ENCODE measurements at places on chromosomes 16 and 17. TPM values are rescaled to one million over a fixed set of nuclear protein-coding genes. Genes with fewer than 3 reads are reported as not detected.

Gene HBM
- not detected for total RNA-seq

Gene EVPLL
- total RNA-seq, result not detected

Gene NPIPB6
- 4.5 TPM for total RNA-seq

Gene ABCC3
- total RNA-seq, result 0.22 TPM

Gene KCNH4
- total RNA-seq, result not detected

- H3K27ac ChIP-seq, result no peak overlapping the region
- peaks cover 3% of the 10 kb centered on the region for H3K4me1 ChIP-seq
- H3K27me3 ChIP-seq, result no peaks in the 10 kb centered on the region
- H3K36me3 ChIP-seq, result no peaks in the 10 kb centered on the region
These were observed 29.7 kb downstream of the ARL4D start for GRCh38 chr17:43428524-43428923.

GRCh38 chr16:1877804-1878203, 5.8 kb upstream of the MEIOB start:
- H3K4me1 ChIP-seq, result no peaks in the 10 kb centered on the region
- no peaks in the 10 kb centered on the region for H3K36me3 ChIP-seq

DNA sequence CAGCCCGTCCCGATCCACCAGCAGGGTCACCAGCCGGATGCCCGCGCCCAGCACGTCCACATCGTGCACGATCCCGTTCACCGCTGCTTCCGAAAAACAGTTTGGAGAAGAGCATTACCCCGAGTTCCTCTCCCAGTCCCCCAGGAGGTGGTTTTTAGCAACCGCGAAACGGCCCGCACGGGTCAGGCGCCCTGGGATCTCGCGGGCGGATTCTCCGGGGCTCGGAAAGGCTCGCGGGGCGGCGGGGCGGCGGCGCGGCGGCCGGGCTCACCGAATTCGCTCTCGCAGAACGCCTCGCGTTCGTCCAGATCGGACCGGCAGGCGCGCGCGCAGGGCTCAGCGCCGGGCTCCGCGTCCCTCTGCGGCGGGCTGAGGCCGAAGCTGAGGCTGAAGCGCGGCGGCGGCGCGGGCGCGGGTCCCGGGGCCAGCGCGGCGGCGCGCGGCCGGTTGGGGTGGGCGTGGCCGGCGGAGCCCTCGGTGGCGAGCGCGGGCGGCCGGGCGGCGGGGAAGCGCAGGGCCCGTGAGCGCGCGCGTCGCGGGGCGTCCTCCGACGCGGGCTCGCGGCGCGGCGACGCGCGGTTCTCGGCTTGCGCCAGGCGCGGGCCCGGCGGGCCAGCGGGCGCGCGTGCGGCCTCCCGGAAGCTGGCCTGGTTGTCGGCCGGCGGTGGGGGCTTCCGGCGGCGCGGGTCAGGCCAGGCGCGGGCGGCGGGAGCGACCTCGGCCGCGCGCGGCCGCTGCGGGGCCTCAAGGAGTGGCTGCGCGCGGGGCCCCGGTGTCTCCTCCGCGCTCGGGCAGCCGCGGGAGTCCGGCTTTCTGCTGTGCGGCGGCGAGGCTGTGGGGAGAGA, 2.9 kb downstream of the C17orf58 start:
- H3K4me1 ChIP-seq, result peaks cover 4% of the 10 kb centered on the region
- DNase-seq, result peak; percentile 94
- no peaks in the 10 kb centered on the region for H3K36me3 ChIP-seq

DNA sequence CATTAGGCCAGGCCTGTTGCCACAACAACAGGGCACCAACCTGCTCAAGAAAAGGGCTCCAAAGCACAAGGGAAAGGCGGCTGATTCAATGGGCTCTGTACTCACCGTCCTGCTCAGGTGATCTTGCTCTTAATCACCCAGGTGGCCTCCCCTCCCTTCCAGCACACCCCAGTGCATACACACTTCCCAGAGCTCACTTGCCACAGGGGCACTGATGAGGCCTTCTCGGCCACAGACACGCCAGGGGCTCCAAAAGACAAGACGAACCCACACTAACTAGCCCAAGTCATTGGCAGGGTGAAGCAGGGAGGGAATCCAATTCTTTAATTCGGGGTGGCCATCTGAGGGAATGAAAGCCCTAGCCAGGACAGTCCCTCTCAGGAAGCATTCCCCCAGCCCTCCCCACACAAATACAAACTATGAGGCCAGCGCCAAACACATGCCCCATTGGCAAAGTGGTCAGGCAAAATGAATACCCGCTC, 1.4 kb downstream of the MYO18A start:
- peaks cover 9% of the 10 kb centered on the region for H3K4me1 ChIP-seq
- peaks cover 16% of the 10 kb centered on the region for H3K27me3 ChIP-seq
- peak; percentile 78 for DNase-seq
- peak overlapping the region; percentile 84 for H3K4me3 ChIP-seq
- no peak overlapping the region for H3K27ac ChIP-seq

GRCh38 chr16:13915033-13915635, 4.8 kb upstream of the ERCC4 start:
- no peak for DNase-seq
- no peaks in the 10 kb centered on the region for H3K36me3 ChIP-seq
- no peak overlapping the region for H3K4me3 ChIP-seq
- no peaks in the 10 kb centered on the region for H3K27me3 ChIP-seq
- H3K27ac ChIP-seq, result no peak overlapping the region

DNA sequence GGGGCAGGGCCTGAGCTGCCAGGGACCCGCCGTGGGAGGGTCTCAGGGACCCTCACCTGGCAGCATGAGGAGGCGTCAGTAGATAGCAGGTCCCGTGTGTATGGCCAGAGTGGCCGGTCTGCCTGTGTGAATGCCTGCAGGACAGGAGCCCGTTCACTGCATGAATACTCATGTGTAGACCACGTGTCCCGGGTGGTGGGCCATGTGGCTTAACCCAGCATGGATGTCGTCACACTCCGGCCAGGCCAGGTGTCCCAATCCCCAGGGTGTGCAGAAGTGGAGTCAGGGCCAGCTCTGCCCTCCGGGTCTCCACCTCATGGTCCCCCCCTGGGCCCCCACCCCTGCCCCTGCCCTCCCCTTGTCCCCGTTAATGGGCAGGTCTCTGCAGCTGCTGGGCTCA, 53.7 kb downstream of the BAHCC1 start:
- no peaks in the 10 kb centered on the region for H3K36me3 ChIP-seq
- no peaks in the 10 kb centered on the region for H3K27me3 ChIP-seq
- no peak overlapping the region for H3K27ac ChIP-seq
- DNase-seq, result no peak
- H3K4me3 ChIP-seq, result no peak overlapping the region

DNA sequence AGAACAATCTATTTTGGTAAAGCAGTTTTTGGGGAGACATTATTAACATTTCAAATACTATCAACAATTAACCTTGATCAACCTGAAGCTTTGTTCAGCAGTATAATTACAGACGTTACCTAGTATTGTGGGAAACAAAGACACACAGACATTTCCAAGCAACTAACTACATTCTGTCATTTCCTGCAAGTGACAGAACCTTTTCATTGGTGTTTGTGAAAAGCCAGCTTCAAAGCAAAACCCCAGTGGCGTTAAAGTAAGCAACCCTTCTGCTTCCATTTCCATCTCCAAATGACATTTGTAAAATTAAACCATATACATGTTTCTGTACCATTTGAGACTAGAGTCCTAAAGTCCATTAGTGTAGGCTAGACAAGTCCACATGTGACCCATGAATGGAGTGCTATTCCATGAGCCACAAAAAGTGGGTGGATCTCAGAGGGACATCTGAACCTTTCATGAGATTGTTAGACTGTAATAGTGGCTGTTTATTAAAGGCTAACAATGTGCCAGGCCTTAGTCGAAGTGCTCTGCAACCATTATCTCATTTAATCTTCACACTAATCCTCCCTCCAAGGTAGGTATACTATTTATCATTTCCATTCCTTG, 101.2 kb downstream of the SSH2 start:
- H3K36me3 ChIP-seq, result no peaks in the 10 kb centered on the region
- H3K27me3 ChIP-seq, result no peaks in the 10 kb centered on the region
- no peak overlapping the region for H3K27ac ChIP-seq
- peak overlapping the region; percentile 5 for H3K4me3 ChIP-seq
- H3K4me1 ChIP-seq, result peaks cover 6% of the 10 kb centered on the region

DNA sequence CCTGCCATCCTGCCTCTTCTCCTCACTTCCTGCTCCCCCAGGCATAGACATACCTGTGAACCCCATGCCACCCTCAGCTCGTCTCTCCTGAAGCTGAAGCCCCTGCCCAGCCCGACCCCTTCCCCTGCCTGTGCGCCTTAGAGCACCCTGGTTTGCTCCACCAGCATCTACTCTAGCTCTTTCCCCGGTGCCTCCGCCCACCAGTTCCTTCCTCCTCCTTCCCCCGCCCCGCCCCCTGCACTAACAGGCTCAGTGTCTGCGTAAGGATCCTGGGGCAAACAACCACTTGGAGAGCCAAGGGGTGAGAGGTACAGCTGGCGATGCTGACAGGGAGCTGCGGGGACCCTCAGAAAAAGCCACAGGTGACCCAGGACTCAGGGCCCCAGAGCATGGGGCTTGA, 1.9 kb downstream of the GPR142 start:
- no peak overlapping the region for H3K4me3 ChIP-seq
- H3K27me3 ChIP-seq, result no peaks in the 10 kb centered on the region
- no peak overlapping the region for H3K27ac ChIP-seq

DNA sequence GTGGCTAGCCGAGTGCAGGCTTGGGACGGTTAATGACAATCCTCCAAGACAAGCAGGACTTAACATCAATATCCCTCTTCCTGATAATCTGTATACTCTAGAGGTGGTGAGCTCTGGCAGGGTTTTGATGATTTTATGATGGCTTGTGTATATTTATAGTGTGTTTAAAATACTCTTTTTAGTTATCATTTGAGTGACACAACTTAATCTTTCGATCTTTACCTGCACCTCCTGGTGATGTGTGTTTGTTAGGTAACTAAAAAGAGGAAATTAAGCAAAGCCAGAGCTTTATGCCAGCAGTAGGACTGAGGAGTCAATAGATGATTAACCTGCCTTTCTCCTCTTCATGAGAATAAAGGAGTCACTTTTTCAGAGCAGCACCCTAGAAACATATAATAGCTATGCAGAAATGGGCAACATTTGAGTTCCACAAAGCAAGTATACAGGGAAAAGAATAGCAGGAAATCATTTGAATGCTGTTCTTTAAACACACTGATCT, 210.5 kb downstream of the IRX3 start:
- no peak for DNase-seq
- H3K4me1 ChIP-seq, result no peaks in the 10 kb centered on the region
- H3K27ac ChIP-seq, result no peak overlapping the region
- H3K36me3 ChIP-seq, result no peaks in the 10 kb centered on the region
- H3K4me3 ChIP-seq, result no peak overlapping the region
- no peaks in the 10 kb centered on the region for H3K27me3 ChIP-seq

DNA sequence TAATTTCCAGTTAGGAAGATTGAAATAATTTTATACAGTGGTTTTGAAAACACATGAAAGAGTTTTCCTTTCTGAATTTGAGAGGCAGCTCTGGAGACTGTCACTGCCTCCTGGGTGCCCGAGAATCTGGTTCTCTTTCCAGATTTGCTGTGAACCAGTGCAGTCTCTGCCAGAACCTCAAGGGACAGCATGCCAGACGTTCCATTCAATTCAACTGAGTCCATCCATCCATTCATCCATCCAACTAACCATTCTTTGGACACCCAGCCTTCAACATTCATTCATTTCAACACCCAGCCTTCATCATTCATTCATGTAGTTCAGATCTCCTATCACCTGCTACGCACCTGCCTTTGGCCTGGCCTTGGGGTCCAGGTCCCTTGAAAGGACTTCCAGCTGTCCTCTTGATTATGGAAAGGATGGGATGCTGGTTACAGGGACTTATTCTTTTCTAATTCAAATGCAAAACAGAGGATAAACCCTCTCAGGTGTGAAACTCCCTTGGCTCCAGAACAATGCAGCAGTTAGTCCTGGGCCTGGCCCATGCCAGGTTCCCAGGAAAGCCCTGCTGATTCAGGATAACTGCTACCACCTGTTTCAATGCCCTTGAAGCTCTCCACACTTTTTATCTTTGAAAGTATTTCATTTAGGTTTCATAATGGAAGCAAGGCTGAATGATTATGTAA, 68.7 kb downstream of the WSCD1 start:
- peaks cover 5% of the 10 kb centered on the region for H3K4me1 ChIP-seq
- H3K27ac ChIP-seq, result no peak overlapping the region
- DNase-seq, result peak; percentile 93
- no peak overlapping the region for H3K4me3 ChIP-seq

DNA sequence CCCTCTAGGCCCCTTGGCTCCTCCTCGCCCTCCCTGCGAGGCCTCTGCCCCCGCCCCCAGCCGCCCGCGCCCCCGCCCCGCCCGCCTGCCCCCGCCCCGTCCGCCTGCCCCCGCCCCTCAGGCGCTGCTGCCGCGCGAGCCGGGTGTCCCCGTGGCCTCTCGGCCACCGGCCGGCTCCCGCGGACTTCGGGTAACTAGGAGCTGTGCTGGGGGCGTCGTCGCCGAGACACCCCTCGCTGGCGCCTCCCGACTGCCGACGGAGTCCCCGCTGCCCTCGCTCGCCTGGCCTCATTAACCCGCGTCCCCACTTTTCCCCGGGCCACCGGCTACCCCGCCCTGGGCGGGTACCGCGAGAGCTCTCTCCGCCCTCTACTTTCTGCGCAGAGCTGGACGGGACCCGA, at the start of gene TLCD1:
TLCD1 (minus strand) TSS at position 8 of the 401 bp plus-strand sequence. CDS start 136 bp downstream, outside the sequence.
- H3K4me1 ChIP-seq, result peaks cover 6% of the 10 kb centered on the region
- no peaks in the 10 kb centered on the region for H3K27me3 ChIP-seq
- DNase-seq, result peak; percentile 94

- peaks cover 9% of the 10 kb centered on the region for H3K27me3 ChIP-seq
- peaks cover 2% of the 10 kb centered on the region for H3K4me1 ChIP-seq
- DNase-seq, result peak; percentile 40
- no peak overlapping the region for H3K27ac ChIP-seq
These were observed 46.0 kb downstream of the BEAN1 start for GRCh38 chr16:66473051-66473571.

GRCh38 chr17:75638893-75639292, 5.7 kb downstream of the SMIM5 start:
- DNase-seq, result no peak
- H3K4me1 ChIP-seq, result no peaks in the 10 kb centered on the region
- no peaks in the 10 kb centered on the region for H3K27me3 ChIP-seq
- H3K27ac ChIP-seq, result no peak overlapping the region

DNA sequence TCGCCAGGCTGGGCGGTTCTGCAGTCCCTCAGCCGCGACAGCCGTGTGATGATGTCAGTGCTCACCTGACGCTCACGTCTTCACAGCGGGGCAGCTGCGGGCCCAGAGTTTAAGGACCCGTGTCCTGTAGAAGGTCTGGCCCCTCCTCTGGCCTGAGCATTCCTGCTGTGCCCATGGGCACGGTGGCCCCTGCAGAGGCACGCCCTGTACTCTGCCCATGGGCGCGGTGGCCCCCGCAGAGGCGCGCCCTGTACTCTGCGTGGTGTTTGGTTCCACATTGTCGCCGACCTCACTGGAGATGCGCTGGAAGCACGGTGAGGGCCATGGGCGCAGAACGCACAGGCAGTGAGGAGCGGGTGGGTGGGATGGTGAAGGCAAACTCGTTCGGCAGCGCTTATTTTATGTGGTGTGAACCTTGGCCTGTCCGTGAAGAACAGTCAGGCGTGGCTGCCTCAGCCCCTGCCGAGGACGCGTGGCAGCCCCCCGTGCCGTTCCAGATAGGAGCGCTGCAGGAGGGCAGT, 122.0 kb downstream of the BANP start:
- no peaks in the 10 kb centered on the region for H3K4me1 ChIP-seq
- H3K4me3 ChIP-seq, result no peak overlapping the region
- no peak overlapping the region for H3K27ac ChIP-seq
- DNase-seq, result no peak
- H3K36me3 ChIP-seq, result peaks cover 4% of the 10 kb centered on the region
